ENCODE measurements at places on chromosomes 3 and 15.

GRCh38 chr3:19116239-19116638 is 32.1 kb upstream of the KCNH8 start:
- DNase-seq, result no peak

GRCh38 chr3:23550402-23550801 is 255.4 kb upstream of the UBE2E1 start:
- DNase-seq, result no peak

- no peak for DNase-seq
Measured at GRCh38 chr15:63749330-63749942, 84.3 kb downstream of the HERC1 start.

GRCh38 chr3:184808021-184808420 is 3.9 kb upstream of the VPS8 start:
- peak; percentile 15 for DNase-seq

GRCh38 chr3:114953800-114954199 is 193.3 kb downstream of the ZBTB20 start:
- DNase-seq, result no peak

DNA sequence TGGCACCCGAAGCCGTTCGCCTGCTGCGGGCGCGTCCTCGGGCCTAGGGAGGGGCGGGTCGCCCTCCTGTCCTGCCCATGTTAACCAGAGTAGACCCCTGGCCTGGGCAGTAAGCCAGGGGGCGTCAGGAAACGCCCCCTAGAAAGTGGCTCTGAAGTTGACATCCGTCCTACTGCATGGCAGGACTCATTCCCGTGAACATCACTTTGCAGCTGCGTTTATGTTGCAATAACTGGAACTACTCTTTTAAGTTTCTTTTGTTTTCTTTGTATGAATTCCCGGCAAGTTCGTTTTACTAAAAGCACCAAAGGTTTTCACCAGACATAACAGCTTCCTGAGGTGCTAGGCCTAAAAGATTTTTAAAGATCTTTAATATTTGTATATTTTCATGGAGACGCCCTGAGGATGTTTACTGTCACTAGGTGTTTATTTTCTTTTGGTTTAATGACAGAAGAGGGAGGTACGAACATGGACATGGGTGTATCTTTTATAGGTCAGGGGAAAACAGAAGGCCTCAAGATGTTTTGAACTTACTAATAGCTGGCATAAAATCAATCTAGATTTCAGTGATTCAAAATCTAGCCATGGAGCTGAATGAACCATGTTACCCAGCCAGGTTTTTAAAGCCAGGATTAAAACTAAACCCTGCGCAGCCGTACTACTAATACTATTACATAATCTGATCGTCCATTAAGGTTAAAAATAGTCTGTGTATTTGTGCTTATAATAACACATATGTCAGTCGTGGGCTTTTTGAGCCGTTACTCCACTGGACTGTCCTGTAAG is 1.0 kb downstream of the C15orf61 start:
- DNase-seq, result no peak

- DNase-seq, result no peak
Measured at GRCh38 chr15:81216422-81216821, 19.7 kb downstream of the IL16 start.

GRCh38 chr3:177827511-177828207 is 630.4 kb upstream of the TBL1XR1 start:
- DNase-seq, result no peak

- DNase-seq, result no peak
Measured at GRCh38 chr3:58200121-58200709, 10.6 kb downstream of the DNASE1L3 start.

GRCh38 chr15:95262866-95263564 is 1031.7 kb downstream of the MCTP2 start:
- DNase-seq, result no peak

DNA sequence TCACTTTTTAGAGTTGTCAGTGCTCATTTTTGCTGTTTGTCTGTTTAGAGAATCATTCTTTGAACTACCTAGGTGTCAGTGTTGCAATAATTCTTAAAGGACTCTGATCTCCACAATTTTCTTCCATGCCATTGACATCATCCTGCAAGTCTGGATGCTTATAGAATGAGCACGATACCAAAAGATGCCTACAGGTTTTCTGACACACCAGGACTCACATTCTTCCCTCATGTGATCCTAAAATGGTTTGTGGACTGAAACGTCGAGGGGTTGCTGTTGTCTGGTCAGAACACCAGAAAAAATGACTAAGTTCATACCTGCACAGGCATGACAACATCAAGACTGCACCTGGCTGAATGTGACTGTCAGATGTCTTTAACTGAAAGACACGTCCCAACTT is 95.9 kb downstream of the SEMA5B start:
- no peak for DNase-seq

- DNase-seq, result no peak
Measured at GRCh38 chr3:197010556-197011351, 18.9 kb downstream of the MELTF start.

DNA sequence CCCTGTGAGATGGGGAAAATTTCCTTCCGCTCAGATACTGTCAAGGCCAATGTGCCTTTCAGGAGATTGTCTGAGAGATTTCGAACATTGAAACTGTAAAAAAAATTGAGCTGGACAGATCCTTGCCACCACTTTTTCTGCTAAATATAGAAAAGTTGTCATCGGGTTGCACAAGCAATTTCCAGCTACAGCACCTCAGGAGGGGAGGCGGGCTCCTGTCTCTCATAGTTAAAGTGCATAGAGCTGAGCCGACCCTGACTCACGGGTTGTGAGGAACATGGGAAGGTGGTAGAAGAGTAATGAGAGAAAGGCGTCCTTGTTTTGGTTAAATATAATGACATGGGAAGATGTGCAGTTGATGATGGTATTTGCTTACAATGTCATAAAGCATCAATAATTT is 160.6 kb upstream of the ICE2 start:
- DNase-seq, result no peak

- DNase-seq, result no peak
Measured at GRCh38 chr3:3068358-3068881, 41.8 kb downstream of the IL5RA start.

GRCh38 chr3:56052188-56052587 is 416.1 kb downstream of the ERC2 start:
- DNase-seq, result no peak

DNA sequence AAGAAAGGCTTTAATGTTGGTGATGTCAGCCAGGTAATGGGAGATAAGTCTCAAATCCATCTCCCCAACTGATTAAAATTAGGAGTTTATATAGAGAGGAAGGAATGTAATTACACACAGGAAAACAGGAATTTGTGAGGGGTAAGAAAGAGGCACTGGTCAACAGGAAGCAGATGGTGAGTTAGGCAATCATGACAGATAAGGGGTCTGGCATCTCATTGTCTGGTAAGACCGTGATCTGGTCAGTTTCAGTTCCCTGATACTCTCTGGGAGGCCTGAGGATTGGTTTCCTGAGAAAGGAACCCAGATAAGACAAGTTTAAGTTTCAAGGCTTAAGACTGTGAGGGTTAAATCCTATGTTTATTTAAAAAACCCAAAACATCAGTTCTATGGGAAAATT is 414.7 kb upstream of the ARRDC4 start:
- no peak for DNase-seq

Measured in NCI-H1048 (cell line).